Ovary (tissue), 10 donors: ENCODE measurements at places on chromosomes 4 and X. TPM values are rescaled to one million over a fixed set of nuclear protein-coding genes. Genes with fewer than 3 reads are reported as not detected.

Gene APLN
- total RNA-seq = 2.2 TPM

DNA sequence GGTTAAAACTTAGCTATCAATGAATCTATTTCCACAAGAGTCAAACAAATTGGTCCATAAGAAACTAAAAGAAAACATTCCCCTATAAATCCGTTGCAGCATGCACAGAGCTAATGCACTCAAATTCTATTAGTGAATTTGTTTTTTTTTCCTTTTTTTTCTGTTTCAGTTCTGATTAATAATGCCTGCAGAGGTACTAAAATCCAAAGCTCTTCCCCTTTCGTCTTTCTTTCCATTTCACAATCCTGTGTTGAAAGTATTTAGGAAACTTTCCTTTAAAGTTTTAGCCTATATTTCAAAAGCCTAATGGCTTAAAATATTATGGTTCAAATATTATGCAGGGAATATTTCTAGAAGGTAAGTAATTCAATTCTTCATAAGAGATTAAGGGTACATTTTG lies 45.9 kb upstream of the VEGFD start:
- no peak overlapping the region for H3K4me3 ChIP-seq
- H3K36me3 ChIP-seq = no peaks in the 10 kb centered on the region
- DNase-seq = no peak
- no peaks in the 10 kb centered on the region for H3K27me3 ChIP-seq
- H3K4me1 ChIP-seq = no peaks in the 10 kb centered on the region

DNA sequence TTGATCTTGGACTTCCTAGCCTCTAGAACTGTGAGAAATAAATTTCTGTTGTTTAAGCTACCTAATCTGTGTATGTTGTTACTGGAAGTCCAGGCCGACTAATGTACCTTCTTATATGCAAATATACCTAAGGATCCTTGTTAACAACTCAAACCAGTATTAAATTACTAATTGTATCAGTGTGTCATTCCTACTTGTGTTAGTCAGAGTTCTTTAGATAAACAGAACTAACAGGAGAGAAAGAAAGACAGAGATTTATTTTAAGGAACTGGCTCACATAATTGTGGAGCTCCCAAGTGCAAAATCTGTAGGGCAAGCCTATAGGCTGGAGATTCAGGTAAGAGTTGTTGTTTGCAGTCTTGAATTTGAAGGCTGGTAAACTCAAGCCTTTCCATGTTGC lies 120.0 kb downstream of the ADGRL3 start:
- H3K36me3 ChIP-seq = no peaks in the 10 kb centered on the region
- H3K27ac ChIP-seq = no peak overlapping the region
- H3K27me3 ChIP-seq = no peaks in the 10 kb centered on the region

Gene AKAP14
- 1.3 TPM for total RNA-seq

Gene SPON2
- total RNA-seq = 80.8 TPM
